ENCODE measurements at places on chromosomes 2 and 18.

DNA sequence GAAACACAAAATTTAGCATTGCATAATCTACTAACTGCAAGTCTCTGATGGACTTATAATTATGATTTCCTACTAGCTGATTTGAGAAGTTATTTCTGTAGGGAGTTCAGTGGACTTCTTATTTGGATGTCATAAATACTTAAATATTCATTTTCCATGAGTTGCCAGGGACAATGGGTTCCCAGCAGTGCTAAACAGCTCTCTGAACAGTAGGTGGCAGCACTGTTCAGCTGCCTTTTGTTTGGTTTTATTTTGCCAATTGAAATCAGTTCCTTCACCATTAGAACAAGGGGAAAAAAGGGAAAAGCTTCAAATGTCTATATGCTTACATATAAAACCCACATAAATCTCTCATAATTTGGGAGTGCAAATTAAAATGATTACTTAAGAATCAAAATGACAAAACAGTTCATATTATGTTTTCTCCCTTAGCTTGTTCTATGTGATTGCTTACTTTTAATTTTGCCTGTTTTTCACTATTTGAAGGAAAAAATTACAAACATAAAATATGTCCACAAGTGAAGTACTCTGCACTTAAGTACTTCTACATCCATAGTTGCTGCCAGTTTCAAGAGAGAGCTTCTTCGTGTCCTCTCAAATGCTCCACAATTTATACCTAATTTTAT is 898.9 kb downstream of the CPS1 start:
- DNase-seq: no peak

- DNase-seq: no peak
Observed at GRCh38 chr2:66566726-66567399, 131.9 kb downstream of the MEIS1 start.

GRCh38 chr2:107731435-107731834 is 95.3 kb upstream of the RGPD4 start:
- no peak for DNase-seq

GRCh38 chr2:4272261-4272858 is 569.0 kb downstream of the DCDC2C start:
- DNase-seq: no peak

GRCh38 chr2:205656461-205656860 is 25.8 kb upstream of the NRP2 start:
- DNase-seq: no peak

- no peak for DNase-seq
Observed at GRCh38 chr2:50006327-50006726, 852.0 kb upstream of the FSHR start.

DNA sequence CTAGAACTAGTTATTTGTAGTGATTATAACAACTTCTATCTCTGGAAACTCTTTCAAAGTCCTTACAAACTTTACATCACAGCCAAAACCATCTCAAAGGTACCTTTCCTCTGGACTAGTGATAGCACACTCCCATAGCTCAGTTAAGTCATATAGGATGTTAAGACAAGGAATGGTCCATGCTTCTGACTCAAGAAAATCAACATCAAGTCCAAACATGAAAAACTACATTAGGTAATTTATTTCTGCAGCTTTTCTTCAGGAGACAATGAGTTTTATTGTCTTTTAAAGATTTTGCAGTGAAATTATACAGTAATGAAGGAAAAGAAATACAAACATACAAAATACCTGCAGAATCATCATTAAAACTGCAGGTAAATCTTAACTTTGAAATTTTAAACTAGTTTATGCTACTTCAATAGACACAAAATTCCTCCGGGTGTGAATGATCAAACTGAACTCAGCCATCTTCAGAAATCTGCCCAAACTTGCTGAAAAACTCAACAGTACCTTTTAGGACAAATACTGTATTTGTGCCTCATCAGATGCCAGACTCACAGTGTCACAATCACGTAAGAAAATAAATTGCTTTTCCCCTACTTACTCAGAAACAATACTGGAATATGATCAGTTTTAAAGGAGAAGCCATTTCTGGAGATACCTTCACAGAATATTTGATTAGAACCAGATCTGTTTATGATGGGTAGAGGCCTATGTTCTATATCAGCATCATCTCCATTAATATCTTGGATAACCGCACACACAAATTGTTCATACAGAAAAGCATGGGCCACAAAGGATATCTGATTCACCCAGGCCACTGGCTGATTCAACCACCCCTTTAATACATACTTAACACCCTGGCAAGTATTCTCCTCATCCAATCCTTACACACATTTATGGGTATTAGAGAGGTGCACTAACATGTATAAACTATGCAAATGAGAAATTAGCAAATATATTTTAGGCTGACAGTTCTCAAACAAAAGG is 2.6 kb downstream of the TMEM131 start:
- no peak for DNase-seq

DNA sequence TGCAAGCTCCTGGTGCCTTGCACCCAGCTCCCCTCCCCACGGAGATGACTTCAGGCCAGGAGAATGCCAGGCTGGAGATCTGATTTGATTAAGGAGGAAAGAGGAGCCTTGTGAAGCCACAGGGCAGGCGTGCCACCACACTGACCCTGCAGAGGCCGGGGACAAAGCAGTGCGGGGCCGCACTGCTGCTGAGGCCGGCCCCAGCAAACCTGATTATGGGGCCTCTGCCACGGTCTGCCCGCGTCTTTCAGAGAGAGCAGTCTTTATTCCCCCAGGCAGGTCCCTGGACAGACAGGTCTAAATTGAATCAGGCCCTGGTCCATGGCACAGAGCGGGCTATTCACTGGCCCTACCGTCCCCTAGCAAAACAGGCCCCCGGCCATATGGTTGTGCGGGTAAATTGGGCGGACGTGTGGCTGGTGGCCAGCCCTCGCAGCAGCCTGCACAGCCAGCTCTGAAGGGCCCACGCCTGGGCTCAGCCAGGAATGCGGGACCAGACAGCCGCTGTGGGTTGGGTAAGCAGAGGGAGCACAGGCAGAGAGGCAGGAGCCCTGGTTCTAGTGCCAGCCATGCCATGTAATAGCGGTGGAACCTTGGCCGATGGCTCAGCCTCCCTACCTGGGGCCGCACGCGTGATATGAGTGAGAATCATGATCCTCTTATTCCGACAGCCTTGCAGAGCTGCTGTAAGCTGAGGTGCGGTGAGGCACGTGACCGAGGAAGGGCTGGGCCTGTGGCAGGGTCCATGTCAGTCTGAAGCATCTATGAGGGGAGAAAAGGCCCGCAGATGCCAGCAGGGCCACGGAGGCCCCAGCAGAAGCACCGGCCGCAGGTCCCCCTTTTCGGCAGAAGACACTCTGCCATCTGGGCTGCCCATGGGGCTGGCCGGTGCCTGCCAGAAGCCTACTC is 97.3 kb upstream of the MYCN start:
- no peak for DNase-seq

GRCh38 chr18:32582455-32582854 is 111.8 kb upstream of the GAREM1 start:
- DNase-seq: no peak

GRCh38 chr2:26330604-26331003 is 15.3 kb upstream of the SELENOI start:
- DNase-seq: no peak

GRCh38 chr2:162085090-162085891 is 11.3 kb upstream of the DPP4 start:
- DNase-seq: no peak

DNA sequence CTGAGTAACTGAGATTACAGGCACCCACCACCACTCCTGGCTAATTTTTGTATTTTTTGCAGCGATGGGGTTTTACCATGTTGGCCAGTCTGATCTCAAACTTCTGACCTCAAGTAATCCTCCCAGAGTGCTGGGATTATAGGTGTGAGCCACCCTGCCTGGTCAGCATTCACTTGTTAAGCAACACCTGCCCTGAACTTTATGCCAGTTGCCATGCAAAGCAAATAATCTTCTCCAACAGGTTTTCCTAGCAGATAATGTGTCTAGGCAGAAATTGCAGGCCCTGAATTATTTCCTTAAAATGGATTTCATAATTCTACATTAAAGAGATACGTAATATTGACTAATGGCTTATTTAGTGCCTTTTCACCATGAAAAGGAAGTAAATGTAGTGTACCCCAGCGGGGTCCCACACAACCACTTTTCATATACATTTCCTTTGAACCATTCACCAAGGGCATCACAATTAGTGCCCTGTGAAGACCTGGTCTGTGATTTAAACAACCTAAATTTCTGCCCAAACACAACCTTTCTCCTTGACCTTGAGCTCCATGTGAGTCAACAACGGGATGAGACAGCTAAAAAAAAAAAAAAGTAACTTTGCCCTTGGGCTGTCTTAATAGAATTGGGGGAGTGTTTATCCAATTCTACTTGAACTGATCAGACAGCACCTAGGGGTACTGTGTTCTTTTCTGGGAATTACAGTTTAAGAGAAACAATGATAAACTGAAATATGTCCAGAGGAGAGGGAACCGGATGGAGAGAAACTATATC is 41.6 kb downstream of the EEF1B2 start:
- no peak for DNase-seq

GRCh38 chr2:48902521-48902920 is 147.0 kb upstream of the LHCGR start:
- DNase-seq: no peak

GRCh38 chr2:187976986-187977333 is 314.7 kb upstream of the GULP1 start:
- DNase-seq: no peak

Data from stimulated activated CD4-positive, alpha-beta T cell treated with anti-CD3 and anti-CD28 coated beads, Interleukin-1b, Interleukin-23, amount 100 ng/mL, for 24 hours (primary cell).